ENCODE measurements at places on chromosomes 12 and 14.

GRCh38 chr14:102924632-102925588 is 2.4 kb downstream of the AMN start:
- no peak for DNase-seq

- no peak for DNase-seq
These were observed 10.1 kb upstream of the TC2N start for GRCh38 chr14:91877376-91877915.

DNA sequence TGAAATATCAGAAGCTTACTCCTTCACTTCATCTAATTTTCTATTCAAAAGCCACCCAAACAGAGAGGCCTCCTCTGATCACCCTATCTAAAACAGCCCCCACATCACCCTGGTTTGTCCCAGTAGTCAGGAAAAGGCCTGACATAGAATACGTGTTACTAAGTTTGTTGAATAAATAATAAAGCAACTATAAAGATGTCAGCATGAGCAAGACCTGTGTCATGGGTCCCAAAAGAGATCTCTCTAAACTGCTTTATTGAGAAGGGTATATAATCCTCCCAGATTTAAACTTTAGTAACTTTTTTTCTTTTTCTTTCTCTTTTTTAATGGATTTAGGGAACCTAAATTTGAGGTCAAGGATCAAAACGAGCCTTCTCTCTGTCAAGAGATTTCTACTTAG is 27.4 kb upstream of the C12orf50 start:
- DNase-seq = no peak

DNA sequence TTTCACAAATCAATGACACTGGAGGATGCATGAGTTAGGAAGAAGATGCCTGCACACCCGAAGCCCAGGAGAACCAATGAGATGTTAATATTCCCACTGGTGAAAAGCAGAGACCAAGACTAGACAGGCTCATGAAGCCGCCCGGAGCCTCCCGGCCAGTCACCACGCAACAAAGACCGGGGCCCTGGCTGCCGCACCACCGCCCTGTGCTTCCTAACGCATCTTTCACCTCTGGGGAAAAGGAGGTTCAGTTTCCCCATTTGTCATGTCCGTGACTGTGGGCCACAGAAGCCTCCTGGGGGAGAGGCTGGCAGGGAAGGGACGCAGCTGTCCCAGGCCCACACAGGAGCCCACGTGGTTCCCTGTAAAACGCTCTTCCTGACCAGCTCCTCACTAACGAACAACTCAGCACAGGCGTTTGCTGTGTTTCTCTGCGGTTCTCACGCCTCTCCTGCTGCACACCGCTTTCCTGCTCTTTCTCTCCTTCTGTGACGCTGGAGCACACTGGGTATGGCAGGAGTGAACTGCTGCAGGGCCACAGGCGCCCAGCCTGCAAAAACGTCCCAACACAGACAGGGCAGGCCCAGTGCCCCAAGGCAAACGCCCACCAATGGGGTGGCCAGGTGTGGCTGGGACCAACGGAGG is 10.8 kb downstream of the RIMBP2 start:
- DNase-seq = no peak

DNA sequence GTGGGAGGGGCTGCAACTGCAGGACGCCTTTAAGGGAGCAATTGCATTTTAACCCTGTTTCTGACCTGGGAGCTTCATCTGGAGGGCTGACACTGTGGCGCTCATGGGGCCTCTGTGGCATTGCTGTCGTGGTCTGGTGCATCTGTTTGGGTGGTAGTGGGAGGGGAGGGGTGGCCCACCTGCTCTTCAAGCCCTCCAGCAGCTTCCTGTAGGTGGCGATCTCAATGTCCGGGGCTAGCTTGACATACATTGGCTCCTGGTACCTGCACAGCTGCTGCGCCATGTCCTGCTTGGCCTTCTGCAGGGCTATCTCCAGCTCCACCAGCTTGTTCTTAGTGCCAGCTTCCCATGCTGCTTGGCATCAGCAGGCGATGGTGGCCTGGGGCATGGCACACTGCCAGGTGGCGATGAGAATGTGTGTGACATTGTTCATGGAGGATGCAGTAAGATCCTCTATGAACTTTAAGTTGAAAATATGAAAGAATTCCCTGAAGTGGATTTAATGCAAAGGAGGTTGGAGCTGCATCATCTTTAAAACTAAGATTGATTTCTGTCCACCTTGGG is 7.7 kb upstream of the KRT82 start:
- no peak for DNase-seq

GRCh38 chr12:115101520-115101919 is 417.5 kb upstream of the TBX3 start:
- no peak for DNase-seq

Measured in hippocampal formation (tissue), 2 donors.